ENCODE measurements at places on chromosomes 6 and 20.

GRCh38 chr6:63573899-63574553, 1.7 kb downstream of the LOC128125822 start:
- no peak for DNase-seq

- no peak for DNase-seq
Observed at GRCh38 chr6:38799529-38800184, 84.5 kb downstream of the DNAH8 start.

DNA sequence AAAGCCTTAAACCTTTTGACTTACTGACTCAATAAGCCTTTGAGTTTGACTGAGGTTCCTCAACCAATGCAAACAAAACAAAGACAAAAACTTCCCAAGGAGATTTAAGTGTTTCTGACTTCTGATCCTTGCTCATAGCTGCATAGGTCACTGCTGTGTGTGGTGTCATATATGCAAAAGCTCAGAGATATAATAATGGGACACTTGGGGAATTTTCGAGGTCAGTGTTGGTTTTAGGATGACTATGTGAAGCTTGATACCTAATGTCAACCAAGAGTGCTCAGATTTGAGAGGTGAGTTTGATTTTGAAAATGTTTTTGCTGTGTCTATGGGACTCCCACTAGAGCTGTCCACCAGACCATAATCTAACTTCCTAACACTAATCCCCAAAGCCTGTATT, 26.2 kb downstream of the ZKSCAN8 start:
- DNase-seq, result no peak

DNA sequence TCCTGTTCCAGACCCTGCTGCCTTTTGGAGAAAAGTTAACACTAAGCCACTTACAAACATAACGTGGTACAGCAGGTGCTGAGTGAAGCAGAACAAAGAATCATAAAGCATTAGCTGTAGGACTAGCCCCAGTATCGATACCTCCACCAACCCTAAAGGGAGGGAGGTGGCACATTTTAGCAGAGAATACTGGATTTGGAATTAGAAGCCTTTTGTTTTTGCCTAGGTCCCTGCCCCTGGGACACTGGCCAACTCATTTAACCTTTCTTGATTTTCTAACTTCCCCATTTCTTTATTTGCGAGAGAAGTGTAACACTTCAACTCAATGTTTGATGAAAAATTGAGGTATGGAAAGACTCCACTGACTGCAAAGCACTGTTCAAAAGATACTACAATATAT, 93.5 kb downstream of the B3GAT2 start:
- DNase-seq, result no peak

DNA sequence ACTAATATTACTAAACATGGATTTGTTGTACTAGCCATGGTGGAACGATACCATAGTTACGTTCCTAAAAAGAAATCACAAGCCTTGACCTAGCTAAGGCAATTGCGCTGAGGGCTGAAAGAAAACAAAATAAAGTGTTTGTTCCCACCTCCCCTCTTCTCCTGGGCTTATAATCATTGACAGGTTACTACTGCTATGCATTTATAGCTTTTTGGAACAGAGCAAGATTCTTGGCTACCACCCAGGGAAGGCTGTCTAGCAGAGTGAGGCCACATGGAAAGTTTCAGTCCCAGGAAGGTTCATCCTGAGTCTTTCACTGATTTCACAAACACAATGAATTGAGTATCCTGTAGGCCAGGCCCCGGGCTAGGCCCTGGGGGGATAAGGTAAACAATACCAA, 84.6 kb downstream of the TMEM170B start:
- no peak for DNase-seq

DNA sequence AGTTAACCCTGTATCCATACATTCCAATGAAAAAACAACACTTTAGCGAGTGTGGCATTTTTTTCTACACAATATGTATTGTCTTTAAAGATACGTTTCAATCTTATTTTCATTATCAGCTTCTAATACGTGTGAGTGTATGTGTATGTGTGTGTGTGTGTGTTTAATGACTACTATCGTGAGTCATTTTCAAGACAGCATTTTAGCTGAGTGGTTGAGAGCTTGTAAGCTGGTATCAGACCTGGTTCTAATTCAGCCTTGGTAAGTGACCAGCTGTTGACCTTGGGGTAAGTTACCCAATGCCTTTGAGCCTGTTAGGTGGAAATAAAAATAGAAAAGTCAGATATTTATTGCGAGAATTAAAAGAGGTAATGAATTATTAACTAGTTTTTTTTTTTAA, 320.0 kb upstream of the NT5E start:
- DNase-seq, result no peak
